Stimulated activated CD8-positive, alpha-beta memory T cell treated with anti-CD3 and anti-CD28 coated beads, Interleukin-15, amount 100 ng/mL, for 48 hours (primary cell): ENCODE measurements at places on chromosomes 12 and 14.

- DNase-seq, result no peak
Observed at GRCh38 chr14:21026274-21026987, 1.6 kb upstream of the NDRG2 start.

DNA sequence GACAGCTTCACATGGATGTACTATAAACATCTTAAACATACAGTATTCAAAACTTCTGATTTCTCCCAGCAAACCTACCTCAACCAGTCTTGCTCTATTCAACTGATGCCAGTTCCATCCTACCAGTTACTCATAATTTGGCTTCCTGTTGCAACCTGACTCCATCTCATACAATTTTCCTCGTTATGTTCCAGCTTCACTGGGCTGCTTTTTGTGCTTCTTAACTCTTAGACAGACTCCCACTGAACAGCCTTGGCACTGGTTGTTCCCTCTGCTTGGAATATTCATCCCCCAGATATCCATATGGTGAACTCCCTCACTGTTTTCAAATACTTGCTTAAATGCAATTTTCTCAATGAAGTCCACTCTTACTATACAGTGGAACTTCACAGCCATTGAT lies 249.2 kb downstream of the AEBP2 start:
- no peak for DNase-seq

DNA sequence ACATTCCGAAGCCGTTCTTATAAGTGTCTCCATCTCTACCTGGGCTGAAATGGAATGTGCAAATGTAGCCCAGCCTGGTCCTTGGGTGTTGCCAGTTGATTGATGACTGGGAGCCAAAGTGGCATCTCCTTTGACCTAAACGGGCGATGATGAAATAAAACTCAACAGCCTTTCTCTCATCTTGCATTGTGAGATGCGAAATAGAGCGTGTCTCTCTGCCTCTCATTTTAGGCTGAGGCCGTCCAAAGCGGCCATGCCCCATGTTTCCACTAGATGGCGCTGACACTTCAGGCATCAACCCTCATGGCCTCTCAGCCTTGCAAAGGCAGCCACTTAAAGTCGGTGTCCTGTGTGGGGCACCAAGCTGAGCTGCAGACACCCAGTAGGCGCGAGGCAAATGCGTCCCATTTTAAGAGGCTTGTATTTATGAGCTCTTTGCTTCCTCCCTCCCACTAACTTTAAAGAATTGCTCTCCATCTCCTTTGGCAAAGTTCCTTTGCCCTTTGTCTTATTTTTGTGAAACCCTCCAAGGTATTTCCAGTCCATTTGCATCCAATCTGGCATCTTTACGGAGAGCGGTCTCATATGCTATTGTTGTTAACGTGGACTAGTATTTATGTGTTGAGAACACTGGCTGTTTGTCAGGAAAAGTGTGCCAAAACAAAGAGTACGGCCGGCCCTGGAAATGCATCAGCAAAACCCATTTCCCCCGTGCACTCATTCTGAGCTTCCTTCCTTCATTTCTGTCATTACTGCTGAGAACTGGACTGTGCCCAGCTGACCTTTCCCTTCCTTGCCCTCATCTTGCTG lies 25.0 kb downstream of the GPRC5A start:
- peak; percentile 58 for DNase-seq

- DNase-seq, result peak; percentile 5
Observed at GRCh38 chr12:102879144-102879763, 37.8 kb downstream of the PAH start.

DNA sequence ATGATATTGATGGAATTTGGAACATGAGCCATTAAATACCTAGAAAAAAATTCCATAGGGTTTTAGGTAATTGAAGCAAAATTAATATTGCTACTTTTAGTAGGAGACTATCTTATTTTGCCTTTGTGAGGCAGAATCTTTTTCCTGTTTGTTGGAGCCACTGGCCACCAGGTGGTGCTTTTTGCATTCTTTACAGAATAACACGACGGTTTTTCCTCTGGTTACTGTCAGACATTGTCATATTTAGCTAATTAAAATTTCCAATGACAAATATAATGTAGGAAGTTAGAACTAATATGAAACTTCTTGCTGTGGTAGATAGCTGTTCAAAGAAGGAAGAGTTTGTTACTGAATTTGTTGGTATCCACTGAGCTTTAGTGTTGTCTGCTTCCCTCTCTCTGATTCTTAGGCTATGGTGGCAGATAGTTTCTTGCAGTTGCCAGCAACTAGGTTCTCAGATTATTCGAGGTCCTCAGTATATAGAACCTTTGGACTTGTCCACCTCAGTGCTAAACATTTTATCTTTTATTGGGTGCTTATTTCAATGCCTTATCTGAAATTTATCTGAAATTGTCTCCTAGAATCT lies 25.7 kb downstream of the RAB21 start:
- peak; percentile 5 for DNase-seq

- no peak for DNase-seq
Observed at GRCh38 chr12:40834321-40834720, 142.1 kb downstream of the CNTN1 start.

GRCh38 chr12:124381456-124382296 lies 86.8 kb downstream of the RFLNA start:
- DNase-seq, result no peak

DNA sequence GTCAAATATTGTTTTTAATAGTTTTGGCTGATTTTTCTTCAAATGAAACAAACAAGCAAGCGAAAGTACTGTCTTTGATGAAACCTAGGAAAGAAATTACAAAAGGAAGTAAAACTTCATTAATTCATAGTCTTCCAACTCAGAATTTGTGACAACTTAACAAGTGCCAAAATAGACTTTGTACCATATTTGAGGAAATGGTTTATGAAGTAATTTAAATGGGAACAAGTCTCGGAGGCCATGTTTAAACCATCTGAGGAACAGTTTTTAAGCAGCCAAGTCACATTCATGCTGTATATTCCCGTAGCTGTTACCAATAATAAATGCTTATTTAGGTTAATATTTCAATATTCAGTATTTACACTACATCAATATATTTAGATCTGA lies 745 bp upstream of the ARHGDIB start:
- no peak for DNase-seq

GRCh38 chr12:89384050-89384758 lies 31.9 kb upstream of the DUSP6 start:
- DNase-seq, result no peak

- DNase-seq, result no peak
Observed at GRCh38 chr12:85564786-85565185, 271.4 kb downstream of the RASSF9 start.

DNA sequence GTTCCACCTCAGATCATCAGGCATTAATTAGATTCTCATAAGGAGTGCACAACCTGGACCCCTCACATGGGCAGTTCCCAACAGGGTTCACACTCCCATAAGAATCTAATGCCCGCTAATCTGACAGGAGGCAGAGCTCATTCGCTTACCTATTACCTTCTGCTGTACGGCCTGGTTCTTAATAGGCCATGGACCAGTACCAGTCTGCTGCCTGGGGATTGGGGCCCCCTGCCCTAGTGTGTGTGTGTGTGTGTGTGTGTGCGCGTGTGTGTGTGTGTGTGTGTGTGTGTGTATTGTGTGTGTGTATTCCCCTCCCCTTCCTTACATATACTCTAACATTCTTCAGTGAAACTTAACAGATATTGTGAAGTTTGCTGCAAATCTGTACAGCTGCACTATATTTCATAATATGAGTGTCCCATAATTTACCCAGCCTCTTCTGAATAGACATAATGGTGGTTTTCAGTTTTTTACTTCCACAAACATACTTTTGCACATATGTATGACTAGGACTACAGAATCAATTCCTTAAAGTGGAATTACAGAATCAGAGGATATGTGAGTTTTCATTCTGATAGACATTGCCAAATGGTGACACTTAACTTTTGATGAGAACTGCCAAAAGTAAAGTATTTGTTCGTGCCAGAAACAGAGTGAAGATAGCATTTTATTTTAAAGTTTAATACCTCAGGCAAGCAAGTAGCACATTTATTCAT lies 205.2 kb upstream of the EEA1 start:
- DNase-seq, result no peak

DNA sequence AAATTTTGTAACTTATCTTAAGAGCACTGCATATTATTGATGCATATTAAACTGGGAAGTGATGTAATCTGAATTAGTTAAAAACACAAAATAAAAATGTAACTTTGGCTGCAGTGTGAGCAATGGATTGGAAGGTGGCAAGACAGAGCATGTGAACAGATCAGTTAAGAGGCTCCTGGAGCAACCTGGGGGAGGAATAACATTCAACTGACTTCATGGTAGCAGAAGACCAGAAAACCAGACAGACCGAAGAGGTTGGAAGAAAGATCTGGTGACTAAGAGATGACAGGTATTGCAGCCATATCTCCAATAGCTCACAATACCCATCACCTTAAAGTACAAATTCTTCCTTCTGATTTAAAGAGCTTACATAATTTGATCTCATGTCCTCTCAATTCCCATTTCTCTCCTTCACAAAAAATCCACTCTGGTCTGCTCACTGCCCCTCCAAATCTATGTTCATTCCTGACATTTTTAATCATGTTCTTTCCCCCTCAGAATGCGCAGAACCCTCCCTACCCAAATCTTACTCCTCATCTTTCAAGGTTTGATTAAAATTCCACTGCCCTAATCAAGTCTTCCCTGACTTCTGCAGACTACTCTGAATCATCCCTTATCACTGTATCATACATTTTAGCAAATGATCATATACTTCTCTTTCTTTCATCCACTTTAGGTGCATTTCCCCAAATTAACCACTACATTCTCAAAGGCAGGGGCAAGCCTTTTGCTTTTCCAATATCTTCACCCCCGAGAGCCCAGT lies 51.5 kb downstream of the DUSP16 start:
- no peak for DNase-seq

GRCh38 chr14:105322791-105323556 lies 8.4 kb downstream of the PACS2 start:
- DNase-seq, result no peak

DNA sequence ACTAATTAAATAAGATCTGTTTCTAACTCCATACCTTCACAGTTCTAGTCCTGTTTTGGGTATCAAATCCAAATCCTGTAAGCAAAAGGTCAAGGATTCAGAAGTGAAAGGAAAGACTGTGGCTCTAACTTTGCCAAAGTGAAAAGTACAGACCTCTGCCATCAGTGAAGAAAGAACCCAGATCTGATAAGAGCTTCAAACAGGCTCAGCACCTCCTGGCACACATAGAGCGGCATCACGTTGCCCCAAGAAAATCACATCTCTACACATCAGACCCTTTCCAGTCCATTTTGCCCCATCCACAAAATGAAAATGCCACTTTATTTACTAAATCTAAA lies 23.2 kb downstream of the CLIP1 start:
- DNase-seq, result no peak

DNA sequence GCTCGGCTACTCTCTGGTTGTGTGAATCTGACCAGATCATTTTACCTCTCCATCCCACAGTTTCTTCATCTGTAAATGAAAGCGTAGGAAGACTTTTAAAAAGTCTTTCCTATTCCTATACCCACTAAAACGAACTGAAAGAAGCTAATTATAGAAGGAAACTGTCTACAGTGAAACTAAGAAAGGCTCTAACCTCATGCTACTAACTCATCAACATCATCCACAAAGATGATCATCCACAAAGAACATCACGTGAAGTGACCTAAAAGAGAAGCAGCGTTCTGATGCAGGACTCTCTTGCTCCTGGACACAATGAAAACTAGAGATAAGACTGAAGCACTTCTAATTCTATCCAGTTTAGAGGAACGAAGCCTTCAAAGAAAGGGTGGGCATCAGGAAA lies 58.5 kb upstream of the OSBPL8 start:
- DNase-seq, result no peak
